Mesenteric fat pad (tissue), 1 donor: ENCODE measurements at places on chromosomes 2 and 18.
A peak's percentile ranks its signal among the peaks of the same experiment; 100 is the strongest.

DNA sequence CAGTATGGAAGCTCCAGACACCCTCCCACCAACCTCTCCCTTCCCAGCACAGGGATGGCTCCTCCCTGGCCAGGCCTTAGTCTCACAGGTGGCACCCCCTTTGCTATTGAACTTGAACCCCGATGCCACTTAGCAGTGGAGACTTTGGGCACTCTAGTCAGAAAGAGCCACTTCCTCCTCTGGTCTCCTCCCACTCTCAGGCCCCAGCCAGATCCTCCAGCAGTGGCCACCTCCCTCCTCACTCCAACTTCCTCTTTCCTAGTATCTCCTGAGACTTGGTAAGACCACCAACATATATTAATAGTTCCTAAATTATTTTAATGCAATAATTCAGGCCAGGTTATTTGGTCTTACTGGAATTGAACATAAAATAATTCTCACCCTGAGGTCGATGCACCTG, 437.2 kb upstream of the ID2 start:
- DNase-seq = no peak

- DNase-seq = peak; percentile 88
These were observed 46.4 kb downstream of the ADCY3 start for GRCh38 chr2:24873619-24874018.

GRCh38 chr18:47248604-47249313, 2.7 kb downstream of the SKOR2 start:
- DNase-seq = no peak

DNA sequence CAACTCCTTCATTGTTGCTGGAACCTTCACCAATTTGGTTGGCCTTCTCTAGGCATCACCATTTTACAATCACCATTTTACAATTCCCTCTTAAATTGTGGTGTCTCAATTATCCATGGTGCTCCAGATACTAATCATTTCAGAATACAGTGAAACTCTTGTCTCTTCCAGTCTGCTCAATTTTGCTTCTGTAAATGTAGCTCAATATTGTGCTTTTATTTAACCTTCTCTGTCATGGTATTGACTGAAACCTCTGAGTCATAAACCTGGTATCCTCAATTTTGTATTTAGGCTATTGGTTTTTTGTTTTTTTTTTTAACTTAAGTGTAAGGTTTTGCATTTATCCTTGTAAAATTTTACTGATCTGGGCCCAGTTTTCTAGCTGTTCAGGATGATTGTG, 16.1 kb downstream of the STRADB start:
- DNase-seq = no peak

DNA sequence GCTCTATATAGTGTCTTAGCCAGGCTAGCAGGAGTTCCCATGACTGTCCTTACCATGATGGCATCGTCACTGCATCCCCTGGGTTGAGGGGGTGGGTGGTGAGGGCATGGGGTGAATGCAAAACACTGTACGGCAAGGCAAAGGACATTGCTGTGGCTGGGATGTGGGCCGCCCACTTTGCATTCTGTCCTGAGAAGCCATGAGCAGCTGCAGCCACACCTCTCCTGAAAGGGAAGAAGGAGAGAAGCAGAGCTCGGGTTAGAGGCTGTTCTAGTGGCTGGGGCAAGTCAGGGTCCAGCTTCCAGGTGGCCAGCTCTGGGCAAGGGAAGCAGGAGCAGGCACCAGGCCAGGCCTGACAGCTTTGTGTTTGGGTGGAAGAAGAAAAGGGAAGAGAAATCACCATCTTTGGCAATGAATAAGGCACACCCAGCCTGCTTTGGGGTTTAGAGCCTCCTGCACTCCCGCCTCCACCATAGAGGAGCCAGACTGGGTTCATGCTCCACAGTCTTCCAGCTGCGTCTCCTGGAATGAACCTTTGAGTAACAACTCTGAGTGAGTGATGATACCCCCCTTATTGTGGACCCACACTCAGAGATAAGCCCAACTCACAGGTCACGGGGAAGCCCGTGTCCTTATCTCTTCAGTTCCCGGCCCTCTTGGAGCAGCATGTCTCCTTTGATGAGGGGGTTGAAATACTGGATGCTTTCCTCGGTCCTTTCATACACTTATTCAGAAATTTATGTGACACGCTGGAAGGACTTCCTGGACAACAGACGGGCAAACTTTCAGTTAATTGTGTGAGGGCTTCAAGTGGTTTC, 63.4 kb downstream of the INPP4A start:
- no peak for DNase-seq

- DNase-seq = no peak
These were observed 48.6 kb upstream of the TEX51 start for GRCh38 chr2:126849991-126850535.

DNA sequence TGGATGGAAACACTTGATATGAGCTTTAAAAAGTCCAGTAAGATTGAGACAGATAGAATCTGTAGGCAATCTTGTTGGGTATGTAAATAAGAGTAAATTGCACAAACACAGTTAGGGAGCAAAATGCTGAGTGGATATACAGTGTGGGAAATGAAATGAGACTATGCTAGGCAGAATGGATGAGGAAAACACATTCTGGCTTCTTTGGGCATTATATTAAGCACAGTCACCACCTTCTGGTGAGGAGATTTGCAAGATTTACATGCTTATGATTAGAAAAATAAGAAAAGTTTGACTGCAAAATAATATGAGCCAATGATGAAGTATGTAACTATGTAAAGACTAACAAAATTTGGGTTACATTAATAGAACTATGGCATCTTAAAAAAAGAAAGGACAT, 2165.0 kb upstream of the CELF4 start:
- DNase-seq = no peak

DNA sequence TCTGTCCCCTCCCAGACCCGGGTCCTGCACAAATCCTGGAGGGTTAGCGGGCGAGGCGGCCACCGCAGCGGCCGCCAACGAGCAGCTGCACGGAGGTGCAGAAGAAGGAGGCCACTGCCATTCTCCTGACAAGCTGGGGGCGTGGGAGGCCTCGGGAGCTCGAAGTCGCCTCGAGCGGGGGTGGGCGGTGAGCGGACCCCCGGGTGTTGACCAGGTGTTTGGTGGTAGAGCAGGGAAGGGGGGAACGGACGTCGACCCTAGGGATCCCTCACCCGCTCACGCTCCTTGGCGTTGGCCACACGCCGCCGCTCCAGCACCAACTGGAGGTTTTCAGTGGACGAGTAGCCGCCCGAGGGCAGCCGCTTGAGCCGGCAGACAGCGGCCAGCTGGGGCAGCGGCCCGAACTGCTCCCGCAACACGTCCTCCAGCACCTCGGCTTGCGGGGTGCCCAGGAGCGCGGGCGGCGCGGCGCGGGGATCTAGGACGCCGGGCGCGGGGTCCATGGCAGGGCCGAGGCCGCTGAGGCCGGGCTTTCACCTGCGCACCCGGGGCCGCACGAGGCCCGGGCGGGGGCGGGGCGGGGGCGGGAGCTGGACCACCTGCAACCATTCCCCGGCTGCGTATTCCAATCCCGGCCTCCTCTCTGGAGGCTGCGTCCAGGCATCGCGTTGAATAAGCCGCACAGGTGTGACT, at the start of gene FIGLA:
TSS of gene FIGLA (minus strand) at position 508 of the 693 bp plus-strand sequence. CDS start at position 503, 5 bp downstream.
- no peak for DNase-seq

- no peak for DNase-seq
These were observed 13.0 kb downstream of the GPR155 start for GRCh38 chr2:174473796-174474195.

DNA sequence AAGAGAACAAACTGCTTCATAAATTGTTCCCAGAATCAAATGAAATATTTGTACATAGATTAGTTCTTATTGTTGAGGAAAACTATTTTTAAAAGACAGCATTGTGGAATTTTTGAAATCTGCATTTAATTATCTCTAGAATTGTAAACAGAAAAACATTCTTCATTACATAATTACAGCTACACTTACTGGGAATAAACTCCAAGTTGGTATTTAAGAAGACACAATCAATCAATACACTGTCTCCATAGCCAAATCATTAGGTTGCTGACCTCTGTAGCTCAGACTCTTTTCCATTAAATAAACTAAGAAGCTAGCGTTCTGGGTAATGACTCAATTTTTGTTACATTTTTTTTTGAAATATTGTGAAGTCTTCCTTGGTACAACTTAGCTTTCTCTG, 70.2 kb upstream of the PIEZO2 start:
- no peak for DNase-seq

DNA sequence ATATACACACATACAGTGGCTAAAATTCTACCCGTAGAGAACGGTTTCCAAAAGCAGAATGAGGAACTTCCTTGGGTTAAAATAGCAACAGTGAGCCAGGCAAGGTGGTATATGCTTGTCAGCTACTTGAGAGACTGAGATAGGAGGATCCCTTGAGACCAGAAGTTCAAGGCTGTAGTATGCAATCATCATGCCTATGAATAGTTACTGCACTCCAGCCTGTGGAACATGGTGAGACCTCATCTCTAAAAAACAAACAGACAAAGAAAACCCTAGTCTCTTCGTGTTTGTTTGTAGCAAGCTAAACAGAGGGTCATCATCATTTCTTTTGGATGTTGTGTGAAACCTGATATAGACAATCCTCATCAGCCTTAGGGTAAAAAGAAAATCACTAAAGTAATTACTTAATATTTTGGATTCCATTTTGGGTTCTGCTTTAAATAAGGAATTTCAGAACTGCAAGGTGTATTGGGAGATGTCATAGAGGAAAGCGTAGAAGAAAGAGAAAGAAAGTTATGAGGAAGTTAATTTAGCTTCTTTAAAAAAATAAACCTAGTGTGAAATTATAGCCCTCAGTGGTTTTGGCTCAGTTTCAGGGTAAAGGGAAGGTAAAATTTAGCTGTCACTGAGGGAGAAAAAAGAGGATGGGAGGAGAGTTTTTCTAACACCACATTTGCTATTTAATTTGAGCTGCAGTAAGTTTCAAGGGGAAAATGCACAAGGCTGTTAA, 46.5 kb downstream of the PLEK start:
- no peak for DNase-seq

DNA sequence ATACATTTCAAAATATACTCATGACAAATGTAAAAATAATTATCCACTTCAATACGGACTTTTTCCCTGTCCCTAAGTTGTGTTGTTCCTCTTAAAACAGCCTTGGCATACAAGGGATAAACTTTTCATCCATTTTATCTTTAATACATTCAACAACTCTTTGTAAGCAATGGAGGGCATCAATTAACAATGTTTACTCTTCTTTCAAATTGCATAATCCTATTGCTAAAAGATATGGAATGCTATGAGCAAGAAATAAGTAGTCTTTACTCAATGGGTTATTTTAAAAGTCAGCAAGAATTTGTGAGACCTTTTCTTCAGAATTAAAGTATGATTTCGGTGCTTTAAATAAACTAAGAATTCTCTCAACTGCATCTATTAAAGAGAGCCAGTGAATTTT, 41.9 kb downstream of the SCN9A start:
- DNase-seq = no peak

DNA sequence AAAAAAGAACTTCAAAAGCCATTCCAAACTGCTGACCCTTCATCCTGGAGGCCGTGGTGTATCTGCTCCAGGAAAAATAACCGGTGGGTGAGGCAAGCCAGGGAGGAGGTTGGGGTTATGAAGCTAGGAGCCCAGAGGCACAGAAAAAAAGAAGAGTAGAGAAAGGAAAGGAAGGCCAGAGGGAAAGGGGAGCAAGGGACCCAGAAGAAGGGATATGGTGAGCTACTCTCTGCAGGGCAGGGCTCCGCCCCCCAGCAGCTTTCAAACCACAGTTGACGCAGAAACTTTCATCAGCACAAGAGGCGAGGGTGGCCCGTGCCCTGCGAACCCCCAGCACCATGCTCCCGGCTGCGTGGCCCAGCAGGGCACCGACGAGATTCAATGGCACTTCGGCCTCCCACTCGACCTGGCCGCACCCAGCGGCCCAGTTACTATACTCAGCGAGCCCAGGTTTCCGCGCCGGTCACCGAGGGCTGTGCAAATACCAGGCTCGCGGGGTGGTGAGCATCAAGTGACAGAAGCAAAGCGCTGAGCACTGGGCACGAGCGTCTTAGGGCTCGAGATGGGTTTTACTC, 665 bp downstream of the MCM6 start:
- DNase-seq = peak; percentile 90

DNA sequence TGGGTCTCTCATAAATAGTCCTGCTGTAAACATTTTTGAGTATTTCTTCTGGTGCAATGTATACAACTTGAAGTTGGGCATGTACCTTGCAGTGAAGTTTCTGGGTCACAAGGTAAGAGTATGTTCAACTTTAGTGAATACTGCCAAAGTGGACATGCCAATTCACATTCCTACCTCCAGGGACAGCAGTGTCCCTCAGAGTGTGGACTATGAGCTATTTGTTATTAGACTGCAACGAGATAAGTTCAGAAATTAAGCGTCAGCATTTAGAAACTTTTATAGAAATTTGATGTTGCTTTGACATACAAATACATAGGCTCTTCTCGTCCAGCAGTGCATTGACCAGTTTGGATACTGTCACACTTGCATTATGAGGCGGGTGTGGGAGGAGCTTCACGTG, 7.2 kb upstream of the ACKR3 start:
- DNase-seq = no peak

- no peak for DNase-seq
These were observed 456.2 kb downstream of the SPAG16 start for GRCh38 chr2:213740453-213740852.

DNA sequence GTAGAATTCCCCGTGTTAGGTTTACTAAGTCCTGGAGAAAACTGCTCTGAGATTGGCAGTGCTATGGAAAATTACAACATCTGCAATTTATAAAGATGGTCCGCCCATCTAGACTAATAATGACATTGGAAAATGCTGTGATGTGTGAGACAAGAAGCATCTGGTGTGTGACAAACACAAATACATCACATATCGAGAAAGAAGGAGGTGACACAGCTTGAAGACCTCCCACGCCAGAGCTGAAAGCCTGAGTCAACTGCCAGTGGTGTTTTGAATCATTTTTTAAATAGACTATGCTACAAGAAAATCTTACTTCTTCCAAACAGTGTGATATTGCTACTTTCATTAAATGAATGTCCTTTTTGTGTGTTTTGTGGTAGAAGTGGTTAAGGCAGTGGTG, 8.6 kb upstream of the ANO7 start:
- no peak for DNase-seq

- DNase-seq = peak; percentile 59
These were observed 126.9 kb downstream of the TDRD15 start for GRCh38 chr2:21250673-21251072.

DNA sequence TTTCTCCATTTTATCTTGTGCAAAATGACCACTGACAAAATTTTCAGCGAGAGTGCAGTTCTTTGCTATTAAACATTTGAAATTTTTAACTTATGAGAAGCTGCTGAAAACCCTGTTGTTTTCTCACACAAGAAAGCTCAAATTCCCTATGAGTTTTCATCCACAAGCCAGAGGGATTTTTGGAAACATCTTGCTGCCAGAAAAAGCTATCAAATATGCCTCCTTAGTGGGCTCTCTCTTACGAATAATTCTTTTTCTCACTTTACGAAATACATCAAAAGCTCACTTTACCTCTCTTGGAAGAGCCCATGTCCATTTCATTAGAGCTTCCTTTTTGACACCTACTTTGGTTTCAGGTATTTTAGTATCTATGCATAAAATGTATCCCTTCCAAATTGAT, 202.9 kb downstream of the KCNH7 start:
- no peak for DNase-seq

DNA sequence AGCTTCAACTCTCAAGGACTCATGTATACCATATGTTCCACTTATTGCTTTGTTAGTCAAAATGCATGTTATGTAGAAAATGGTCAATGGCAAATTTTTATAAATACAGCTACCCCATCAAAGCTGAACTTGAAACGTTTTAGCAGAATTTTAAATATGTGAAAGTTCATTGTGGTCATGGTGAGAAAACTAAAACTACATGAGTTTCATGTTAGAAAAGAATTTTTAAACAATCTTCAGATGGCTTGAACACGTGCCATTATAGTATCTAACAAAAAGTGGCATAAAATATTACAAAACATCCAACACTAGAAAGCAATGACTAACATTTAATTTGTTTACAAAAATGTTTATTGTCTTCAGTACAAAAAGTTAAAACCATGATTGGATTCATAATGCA, 246.0 kb upstream of the KCNJ3 start:
- no peak for DNase-seq
